ENCODE measurements at places on chromosomes 12 and 14. TPM values are rescaled to one million over a fixed set of nuclear protein-coding genes. Genes with fewer than 3 reads are reported as not detected.

- H3K4me3 ChIP-seq, result no peak overlapping the region
- H3K4me1 ChIP-seq, result no peaks in the 10 kb centered on the region
- no peak overlapping the region for H3K27ac ChIP-seq
- H3K36me3 ChIP-seq, result no peaks in the 10 kb centered on the region
- no peak for DNase-seq
These were observed 344.5 kb upstream of the NAV3 start for GRCh38 chr12:77485961-77486854.

- peak overlapping the region; percentile 99 for H3K27ac ChIP-seq
- H3K36me3 ChIP-seq, result peaks cover 4% of the 10 kb centered on the region
- DNase-seq, result peak; percentile 81
- H3K27me3 ChIP-seq, result no peaks in the 10 kb centered on the region
These were observed 643 bp downstream of the ZFC3H1 start for GRCh38 chr12:71662849-71663560.

- H3K4me3 ChIP-seq, result no peak overlapping the region
- no peaks in the 10 kb centered on the region for H3K36me3 ChIP-seq
- no peak for DNase-seq
- H3K4me1 ChIP-seq, result peaks cover 9% of the 10 kb centered on the region
- no peak overlapping the region for H3K27ac ChIP-seq
These were observed 271.6 kb downstream of the FBXL14 start for GRCh38 chr12:1322821-1323220.

The LAG3 gene
- polyA plus RNA-seq, result 0.60 TPM

The DDX47 gene
- 26.1 TPM for polyA plus RNA-seq

The CCDC38 gene
- not detected for polyA plus RNA-seq
